ENCODE measurements at places on chromosomes 7 and 10.
A peak's percentile ranks its signal among the peaks of the same experiment; 100 is the strongest.

DNA sequence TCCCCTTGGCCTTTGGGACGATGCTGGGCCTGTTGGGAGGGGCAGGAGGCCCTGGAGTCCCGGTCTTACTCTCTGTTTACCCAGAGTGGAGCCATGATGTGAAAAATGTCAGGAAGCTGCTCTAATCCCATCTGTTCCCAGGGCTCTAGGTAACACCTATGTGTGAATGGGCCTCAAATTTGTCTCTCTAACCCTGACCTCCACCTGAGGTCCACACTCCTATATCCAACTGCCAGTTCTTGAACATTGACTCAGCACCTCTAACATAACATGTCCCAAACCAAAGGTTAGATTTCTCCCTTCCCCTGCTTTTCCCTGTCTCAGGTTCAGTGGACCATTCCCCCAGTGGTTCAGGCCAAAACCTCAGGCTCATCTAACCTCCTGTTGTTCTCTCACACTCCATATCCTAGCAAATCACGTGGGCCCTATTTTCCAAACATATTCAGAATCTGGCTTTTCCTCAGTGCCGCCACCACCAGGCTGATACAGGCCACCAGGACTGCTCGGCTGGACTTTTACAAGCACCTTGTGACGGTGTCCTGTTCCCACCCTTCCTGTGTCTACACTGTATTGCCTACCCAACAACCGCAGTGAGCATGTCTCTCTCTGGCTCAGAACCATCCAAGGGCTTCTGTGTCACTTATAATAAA is 130.6 kb downstream of the ATXN7L1 start:
- no peak for DNase-seq

DNA sequence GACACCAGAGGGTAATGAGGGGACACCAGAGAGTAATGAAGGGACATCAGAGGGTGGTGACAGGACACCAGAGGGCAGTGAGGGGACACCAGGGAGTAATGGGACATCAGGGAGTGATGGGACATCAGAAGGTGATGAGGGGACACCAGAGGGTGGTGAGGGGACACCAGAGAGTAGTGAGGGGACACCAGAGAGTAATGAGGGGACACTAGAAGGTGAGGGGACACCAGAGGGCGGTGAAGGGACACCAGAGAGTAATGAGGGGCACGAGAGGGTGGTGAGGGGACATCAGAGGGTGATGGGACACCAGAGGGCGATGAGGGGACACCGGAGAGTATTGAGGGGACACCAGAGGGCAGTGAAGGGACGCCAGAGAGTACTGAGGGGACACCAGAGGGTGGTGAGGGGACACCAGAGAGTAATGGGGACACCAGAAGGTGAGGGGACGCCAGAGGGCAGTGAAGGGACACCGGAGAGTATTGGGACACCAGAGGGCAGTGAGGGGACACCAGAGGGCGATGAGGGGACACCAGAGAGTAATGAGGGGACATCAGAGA is 10.6 kb downstream of the NACAD start:
- no peak for DNase-seq

DNA sequence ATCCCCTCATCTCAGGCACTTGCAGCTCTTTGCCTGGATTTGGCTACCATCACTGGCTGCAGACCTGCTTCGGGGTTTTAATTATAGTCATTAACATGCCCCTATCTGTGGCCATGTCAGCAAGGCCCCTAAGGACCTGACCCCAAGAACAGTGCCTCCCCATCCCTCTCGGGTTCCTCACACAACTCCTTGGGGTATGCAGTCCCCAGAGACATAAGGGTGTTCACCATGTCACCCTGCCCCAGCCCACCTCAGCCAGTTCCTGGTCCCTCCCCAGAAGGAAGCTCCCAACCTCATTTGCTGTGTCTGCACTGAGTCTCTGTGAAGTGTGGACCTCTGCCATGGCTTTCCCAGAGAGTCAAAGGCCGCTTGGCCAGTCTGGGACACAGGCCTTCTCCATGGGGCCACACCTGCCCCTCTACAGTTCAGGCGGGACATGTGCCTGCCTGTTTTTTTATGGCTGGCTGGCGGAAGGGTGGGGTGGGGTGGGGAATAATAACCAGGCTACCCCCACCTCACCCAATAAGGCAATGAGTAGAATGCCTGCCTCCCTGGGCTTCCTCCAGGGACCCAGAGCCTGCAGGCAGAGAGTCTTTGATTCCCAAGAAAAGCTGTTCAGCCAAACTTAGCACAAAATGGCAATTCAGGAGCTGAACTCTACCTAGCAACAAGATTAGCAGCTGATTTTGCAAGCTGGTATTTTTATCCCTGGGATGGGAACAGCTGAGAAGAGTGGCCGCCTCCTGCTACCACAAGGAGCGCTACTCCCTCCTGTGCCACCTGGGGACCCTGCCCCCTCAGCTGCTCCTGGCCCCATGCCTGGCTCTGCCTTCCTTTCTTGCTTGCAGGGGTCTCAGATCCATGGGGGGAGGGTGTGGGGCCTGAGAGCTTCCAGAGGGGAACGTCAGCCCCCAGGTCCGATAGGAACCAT is 23.7 kb upstream of the CAMK2B start:
- no peak for DNase-seq

DNA sequence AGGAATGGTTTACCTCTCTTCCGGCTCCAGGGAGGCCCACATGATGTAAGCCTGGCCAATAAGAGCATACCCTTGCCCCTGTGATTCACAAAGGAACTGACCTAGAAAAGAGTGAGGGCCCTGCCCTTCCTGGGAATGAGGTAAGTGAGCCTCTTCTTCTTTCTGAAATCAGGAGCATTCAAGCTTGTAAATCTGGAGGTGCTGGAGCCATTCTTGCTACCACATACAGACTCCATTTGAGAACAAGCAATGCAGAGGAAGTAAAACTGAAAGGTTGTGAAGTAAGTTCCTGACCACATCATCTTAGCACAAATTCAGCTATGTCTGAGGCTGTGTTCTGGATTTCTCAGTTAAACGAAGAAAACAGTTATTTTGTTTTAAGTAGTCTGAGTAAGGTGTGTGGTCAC is 132.2 kb downstream of the CD36 start:
- DNase-seq = no peak

DNA sequence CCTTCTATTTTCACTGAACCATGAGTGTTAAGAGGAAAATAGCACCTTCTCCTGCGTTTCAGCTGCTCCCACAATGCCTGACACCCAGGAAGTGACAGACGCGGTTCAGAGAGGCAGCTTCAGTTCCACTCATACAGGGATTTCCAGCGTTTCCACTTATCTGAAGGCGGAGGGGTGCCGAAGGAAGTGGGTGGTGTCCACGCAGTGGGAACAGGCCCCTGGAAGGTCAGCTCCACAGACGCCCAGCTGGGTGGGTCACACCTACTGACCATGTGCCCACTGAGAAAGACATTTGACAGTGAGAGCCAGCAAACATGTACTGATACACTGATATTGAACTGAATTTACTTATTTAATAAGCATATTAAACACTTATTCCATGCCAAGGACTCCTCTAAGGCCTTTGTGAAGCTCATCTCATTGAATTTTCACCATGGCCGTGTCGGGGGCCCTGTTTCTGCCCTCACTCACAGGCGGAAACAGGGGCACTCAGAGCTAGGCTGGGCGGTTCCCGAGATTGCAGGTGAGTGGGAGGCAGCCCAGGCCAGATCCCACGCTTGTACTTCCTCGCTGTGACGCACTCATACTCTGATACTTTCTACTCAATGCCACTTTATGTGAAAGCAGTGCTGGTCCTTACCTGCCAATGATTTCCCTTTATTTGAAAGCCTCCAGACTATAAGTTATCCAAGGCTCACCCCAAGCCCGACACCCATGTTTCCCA is 96.8 kb downstream of the TCERG1L start:
- no peak for DNase-seq

- peak; percentile 36 for DNase-seq
Measured at GRCh38 chr7:67918158-67918557, 921.5 kb downstream of the TYW1 start.

DNA sequence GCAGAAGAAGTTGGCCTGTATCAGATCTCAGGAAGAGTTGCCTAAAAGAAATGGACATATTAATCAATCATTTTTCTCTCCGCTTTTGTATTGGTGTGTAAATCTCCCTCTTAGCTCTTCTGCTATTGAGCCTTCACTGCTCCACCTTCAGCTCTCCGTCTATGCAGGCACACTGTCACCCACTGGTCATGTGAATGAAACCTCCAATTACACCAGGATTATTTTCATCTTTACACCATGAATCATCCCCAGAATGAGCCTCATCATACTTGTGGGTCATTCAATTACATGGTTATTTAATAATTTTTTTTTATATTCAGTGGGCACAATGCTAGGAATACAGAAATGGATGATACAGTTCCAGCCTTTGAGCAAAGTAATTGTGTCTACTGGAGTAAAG is 92.6 kb downstream of the LRRC4 start:
- DNase-seq = peak; percentile 88

DNA sequence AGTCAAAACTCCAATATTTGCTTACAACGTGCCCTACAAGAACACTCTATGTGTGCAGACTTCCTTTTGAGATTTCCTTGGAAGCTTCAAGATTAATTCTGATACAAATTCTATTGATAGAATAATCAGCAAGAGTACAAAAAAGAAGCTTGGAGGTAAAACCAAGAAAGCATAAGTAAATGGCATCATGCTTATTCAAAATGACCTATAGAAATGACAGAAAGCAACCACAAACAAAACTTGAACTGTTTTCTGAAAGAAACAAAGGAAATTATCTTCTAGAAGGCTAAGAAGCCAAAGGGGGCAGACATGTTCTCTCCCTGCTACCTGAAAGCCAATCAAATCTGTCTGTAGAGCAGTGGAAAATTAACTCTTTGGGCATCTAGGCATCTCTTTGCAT is 73.0 kb downstream of the CTNNA3 start:
- DNase-seq = no peak

DNA sequence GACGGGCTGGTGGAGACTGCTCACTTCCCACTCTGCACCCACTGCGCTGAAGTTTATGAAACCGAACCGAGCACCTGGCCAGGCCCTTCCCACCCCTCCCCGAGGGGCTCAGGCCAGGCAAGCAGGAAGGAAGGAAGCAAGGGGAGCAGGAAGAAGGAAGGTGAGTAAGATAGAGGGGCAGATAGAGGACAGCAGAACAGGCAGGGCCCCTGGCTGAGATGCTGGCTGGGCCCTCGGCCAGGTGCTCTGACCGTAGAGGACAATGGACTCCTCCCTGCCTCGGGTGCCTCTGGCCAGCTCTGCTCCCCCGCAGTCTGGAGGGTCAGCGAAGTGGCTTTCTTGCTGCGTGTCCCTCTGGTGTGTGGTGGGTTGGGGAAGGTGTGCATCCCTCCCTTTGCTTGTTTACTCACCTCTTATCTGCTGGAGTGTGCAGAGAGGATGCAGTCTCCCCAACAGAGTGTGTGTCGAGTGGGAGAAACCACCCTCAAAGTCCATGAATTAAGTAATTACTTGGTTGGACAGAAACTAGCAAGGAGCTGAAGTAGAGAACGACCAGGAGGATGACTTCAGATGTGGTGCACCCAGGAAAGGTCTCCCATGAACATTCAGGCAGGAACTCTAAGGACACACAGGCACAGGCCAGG is 82.8 kb upstream of the PPP2R2D start:
- DNase-seq = no peak

DNA sequence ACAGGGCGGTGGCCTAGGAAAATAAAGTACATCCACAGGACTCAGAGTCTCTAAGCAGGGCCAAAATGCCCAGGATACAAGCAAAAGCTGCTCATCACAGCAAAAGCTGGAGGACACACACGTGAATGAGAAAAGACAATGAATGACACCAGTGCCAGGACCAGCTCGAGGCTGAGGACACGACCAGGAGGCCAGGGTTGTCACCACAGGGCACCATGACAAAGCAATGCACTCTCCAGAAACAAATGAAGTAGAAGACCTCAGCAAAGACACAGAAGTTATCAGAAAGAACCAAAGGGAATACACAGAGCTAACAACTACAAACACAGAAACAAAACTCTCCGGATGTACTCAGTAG is 92.1 kb downstream of the FOXL3 start:
- no peak for DNase-seq

DNA sequence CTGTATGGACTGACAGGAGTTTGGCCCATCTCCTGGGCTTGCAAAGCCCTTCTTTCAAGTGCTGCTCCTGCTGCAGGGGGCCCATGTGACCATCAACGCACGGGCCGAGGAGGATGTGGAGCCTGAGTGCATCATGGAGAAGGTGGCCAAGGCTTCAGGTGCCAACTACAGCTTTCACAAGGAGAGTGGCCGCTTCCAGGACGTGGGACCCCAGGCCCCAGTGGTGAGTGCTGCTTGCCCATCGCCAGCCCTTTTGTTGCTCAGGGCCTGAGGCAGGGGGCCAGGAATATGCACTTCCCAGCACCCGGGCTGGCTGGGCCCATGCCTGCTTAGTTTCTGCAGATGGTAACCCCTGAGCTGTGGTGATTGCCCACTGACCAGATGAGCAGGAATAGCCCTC is 8.7 kb downstream of the PGAM2 start:
- no peak for DNase-seq

DNA sequence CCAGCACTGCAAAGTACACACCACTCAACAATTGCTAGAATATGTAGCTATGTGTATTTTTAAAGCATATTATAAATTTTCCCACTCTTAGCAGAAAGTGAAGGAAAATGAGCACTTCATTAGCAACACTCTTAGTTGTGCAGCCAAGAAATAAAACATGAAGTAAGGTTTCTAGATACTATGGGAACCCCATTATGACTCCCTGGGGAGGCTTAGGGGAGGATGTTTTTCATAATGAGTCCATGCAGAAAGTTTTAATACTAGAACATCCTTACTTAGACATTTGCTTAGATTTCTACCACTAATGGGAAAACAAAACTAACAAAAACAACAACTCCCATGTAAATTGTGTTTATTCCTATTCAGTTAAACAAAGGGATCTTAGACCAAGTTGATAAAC is 148.4 kb upstream of the HDAC9 start:
- DNase-seq = no peak

DNA sequence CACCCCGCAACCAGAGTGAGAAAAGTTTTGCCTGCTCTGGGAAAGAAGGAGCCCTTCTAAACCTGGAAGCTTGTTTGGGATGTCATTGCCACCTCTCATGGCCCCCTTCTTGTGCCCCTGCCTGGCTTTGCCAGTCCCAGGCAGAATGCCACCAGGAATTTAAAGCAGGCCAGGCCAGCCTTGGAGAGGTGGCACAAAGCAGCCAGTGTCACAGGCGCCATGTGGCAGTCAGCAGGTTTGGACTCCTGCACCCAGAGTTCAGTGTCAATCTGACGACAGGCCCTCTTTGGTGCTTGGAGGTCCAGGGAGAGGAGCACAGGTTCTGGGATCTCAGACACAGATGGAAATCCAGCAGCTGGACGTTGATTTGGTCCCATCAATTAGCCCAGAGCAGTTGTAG is 12.7 kb downstream of the HK1 start:
- no peak for DNase-seq

- no peak for DNase-seq
Measured at GRCh38 chr10:86486856-86487255, 34.7 kb downstream of the WAPL start.

GRCh38 chr10:113228530-113228929 is 278.5 kb downstream of the TCF7L2 start:
- peak; percentile 79 for DNase-seq

Data from fibroblast of skin of right biceps (primary cell).